Smooth muscle cell of the brain vasculature (primary cell): ENCODE measurements at places on chromosomes 4 and X.
A peak's percentile ranks its signal among the peaks of the same experiment; 100 is the strongest.

DNA sequence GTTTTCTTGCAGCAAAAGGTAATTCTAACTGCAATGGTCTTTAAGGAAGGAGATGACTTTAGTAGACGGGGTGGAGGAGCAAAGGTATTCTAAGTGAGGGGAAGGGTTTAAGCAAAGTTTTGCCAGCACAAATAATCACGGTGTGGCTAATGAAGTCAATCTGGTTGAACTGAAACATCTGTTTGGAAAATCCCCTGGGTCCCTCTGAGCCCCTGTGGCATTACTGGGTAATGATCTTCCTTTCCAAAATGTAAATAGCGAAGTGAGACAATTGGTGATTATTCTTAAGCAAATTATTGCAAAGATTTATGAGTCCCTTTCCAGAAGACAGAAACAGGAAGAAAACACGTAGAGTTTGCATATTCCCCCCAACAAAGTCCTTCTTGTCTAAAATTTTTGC, 47.2 kb downstream of the FGFBP1 start:
- DNase-seq, result no peak

DNA sequence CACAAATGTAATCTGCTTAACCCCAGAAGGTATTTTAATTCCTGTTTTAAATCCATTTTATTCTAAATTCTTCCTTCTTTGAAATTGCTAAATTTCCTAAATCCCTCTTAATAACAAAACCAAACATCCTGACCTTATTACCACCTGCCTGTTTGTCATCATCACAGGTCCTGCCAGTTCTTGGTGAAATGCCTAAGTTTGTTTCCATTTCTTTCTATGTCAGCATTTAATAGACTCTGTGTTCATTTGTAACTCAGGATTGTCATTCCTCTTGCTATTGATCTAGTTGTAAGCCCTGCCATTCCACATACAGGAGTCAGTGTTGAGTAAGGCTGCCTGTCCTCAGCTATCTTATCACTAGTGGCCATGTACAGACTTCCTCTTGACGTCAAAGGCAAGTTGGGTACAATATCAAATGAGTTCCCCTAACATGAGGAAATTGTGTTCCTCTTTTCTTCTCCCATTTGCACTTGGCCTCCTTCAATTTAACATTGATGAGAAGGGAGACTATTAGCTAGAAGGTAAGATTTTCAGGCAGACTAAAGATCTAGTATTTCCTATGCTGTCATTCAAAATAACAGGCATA, 440.1 kb downstream of the AFF2 start:
- DNase-seq, result no peak

GRCh38 chr4:118716304-118716703, 31.1 kb downstream of the METTL14 start:
- no peak for DNase-seq

- DNase-seq, result no peak
Observed at GRCh38 chr4:53089936-53090729, 228.0 kb downstream of the RASL11B start.

DNA sequence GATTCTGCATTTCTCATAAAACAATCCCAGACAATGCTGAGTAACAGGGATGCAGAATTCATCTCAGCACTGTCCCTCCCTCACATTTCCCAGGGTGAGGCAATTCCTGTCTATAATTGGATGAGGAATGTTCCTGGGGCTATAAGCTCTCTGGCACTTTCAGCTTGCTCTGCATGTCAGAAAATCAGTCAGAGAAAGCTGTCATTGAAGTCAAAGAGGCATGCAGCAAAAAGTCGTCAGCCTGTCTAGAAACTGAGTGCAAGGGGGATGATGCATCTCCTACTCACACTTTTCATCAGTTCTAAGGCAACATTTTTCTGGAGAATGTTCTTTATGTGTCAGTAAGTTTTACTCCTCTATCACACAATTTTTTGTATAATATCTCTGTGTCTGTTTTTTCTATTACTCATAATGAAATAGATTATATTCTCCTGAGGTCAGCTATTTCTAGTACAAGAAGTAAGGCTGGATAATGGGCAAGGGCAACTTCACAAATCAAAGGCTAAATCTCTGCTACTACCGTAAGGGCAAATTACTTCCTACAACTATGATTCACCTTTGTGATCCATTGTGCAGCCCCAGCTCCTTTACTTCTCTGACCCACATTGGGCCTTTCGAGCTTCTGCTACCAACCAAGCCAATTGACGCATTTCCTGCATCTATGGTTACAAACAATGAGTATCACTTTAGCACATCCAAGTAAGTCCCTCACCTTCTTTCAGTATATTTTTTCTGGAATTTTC, 56.0 kb downstream of the TASL start:
- DNase-seq, result no peak

DNA sequence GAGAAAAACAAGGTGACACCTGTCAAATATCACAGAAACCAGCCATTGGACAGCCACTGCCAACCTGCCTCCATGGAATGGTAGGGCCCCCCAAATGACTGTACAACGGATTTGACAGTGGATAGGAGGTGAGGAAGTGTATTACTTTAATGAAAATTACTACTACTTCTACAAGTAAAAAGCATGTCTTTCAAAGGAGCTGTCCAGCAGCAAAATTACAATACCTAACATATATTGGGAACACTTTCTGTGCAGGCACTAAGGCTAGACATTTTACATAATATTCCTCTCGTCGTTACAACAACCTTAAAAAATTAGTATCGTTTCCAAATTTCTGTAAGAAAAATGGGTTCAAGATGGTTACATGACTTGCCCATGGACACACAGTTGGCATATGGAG, 14.9 kb downstream of the PPP3CA start:
- no peak for DNase-seq

DNA sequence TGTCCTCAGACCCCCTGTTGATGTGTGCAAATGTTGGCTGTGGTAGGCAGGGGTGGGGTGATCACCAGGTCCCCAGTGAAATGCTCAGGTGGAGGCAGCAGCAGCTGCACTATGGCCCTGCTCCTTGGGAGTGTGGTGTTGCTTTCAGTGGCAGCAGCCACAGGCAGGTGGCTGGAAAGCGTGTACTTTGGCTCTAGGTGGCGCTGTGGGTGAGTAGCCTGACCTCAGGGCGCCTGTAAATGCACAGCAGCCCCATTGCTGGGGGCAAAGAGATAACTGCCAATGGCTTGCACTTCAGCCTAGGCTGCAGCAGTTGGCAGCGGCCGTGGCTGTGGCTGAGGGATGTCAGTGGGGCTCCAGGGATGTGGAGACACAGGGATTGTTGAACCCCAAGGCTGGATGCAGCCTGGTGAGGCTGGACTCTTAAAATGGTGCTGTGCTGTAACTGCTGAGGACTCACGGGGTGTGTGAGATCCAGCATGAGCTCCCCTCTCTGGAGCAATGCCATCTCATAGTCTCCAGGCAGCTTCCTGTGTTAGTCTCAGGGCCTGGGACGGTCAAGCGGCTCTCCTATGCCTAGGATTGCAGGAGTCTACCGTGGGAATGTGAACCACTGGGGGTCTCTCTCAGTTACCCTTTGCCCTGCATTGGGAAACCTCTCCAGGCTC, 421.7 kb upstream of the HTR2C start:
- DNase-seq, result no peak

- no peak for DNase-seq
Observed at GRCh38 chr4:122606364-122607043, 14.4 kb downstream of the IL21 start.

- no peak for DNase-seq
Observed at GRCh38 chr4:125719987-125720386, 405.2 kb downstream of the FAT4 start.

DNA sequence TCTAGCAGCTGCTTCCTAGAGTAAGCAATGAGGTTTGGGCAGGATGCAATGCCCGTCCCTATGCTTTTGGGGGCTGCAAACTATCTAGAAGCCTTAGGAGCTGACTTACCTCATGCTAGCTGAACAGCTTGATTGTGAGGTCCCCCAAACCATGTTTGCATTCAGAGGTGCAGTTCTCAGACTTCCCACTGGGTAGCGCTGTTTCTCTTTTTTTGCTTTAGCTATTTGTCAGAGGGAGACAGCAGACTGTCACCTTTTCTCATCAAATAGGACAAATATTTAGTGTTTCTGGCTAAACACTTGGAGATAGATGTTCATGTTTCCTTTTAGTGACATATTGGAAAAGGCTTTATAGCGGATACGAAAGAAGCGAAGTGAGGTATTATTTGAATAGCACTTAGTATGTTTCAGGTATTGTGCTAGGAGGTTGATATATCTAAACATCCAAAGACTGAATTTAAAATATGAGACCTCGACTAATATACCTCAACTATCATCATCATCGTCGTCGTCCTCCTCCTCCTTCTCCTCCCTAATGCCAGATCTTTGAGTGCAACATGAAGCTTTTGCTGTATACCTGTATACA, 18.7 kb upstream of the TMEM192 start:
- DNase-seq, result peak; percentile 29

DNA sequence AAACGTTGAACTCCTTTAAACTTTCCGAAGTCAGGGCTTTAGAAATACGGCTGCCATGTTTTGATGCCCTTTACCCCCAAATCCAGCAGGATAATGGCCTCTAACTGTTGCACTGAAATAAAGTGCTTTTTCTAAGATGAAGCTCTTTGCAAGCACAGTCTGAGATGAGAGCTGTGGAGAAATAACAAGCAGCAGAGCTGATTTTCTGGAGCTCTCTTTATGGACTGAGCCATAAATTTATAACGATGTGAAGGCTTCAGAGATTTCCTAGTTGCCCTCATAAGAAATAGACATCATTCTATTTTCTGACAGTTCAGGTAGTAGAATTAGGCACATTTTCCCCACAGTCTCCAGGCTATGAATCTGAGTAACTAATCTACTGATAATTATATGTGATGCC, 567.3 kb downstream of the PDHA2 start:
- no peak for DNase-seq

DNA sequence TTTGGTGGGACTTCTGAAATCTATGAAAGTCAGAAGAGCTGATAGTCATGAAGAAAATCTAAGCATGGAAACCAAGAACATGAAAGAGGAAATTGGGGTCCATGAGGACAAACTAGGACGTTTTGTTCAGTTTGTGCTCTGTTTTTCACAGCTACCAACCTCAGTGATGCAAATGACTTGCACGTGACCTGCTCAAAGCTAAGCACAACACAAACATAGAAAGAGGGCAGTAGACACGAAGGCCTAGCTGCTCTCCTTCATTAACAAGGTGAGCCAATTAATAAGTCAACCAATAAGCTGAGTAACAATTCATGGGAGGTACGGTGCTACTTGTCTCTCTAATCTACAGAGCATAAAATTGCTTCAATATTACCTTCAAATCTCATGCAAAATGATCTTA, 684.1 kb downstream of the TRAM1L1 start:
- DNase-seq, result no peak

DNA sequence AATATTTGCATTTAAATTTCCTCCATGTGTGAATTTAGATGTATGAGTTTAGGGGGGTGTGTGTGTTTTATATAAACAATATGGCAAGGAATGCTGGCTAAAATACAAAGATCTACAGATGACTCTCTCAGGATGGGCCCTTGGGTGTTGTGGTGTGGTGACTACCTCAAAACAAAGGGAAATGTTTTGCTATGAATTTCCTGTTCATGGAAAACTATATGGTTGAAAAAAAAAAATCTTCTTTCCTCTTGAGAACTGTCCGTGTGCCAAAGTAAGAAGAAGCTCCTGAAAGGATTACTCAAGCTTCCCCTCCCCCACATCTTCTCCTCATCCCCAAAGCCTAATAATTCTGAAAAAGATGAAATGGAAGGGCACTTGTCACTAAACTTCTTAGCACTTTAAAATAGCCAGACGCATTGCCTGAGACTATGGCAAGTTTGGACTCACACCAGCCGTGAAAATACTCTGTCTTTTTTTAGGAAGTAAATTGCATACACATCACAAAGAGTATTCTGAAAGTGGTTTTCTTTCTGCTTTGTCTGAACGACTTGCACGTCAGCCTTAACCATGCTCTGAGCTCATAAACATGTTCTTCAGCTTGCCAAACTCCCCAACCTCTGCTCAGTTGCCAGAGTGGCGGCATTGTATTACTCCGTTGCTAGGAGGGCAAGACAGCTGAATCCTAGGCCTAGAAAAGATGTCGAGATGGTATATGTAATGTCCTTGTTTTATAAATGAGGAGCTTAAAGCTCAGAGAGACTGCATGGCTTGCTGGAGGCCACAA, 250.4 kb upstream of the JADE1 start:
- no peak for DNase-seq

DNA sequence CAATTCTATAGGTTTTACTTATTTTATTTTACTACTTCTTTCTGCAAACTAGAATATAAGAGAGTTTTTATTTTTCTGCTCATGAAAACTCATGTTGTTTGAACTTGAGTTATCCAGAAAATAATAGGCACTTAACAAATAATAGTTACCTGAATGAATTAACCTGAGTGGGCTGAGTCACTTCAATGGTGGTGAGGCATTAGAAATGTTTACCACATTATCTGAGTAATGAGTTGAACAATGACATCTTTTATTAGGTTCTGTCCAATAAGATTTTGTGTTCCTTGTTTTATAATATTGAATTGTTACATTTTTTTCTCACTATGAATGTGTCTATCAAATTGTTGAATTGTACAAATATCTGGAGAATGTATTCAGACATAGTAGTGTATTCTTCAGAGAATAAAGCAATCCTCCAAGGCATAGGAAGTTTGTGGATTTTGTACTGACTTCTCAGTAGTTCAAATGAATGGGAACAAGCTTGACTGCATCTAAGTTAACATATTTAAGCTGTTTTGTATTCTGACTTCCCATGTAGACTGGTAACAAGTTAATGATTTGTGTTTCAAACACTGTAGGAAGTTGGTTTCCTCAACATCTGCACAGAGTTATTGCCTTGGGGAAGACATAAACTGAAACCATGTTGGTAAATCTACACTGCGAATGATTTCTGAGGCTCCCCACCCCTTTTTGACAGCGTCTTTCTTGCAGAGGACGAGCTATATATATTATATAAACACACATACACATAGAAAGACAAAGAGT, 1808.9 kb upstream of the TENM3 start:
- DNase-seq, result no peak

- DNase-seq, result no peak
Observed at GRCh38 chr4:69051576-69051943, 44.7 kb upstream of the UGT2B7 start.

DNA sequence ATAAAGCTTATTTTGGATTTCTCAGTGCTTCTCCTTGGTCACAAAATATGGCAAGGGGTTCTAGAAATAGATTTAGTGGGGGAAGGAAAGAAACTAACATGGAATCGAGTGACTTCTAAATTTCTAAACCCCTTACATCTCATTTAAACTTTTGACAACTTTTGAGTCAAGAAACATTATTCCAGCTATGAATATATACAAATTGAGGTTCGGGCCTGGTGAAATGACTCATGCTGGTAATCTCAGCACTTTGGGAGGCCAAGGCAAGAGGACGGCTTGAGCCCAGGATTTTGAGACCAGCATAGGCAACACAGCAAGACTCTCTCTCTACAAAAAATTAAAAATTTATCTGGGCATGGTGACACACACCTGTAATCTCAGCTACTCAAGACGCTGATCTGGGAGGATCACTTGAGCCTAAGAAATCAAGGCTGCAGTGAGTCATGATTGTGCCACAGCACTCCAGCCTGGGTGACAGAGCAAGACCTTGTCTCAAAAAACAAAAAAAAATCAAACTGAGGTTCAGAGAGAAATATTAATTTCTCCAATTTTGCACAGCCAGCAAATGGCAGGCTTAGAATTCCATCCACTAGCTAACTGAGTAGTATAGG, 99.8 kb downstream of the ANXA3 start:
- DNase-seq, result no peak

- no peak for DNase-seq
Observed at GRCh38 chr4:156673483-156673882, 298.1 kb downstream of the PDGFC start.
